ENCODE measurements at places on chromosomes 16 and 17. TPM values are rescaled to one million over a fixed set of nuclear protein-coding genes. Genes with fewer than 3 reads are reported as not detected.

The SMIM36 gene
- not detected for total RNA-seq

The SLC25A39 gene
- 197 TPM for total RNA-seq

The CALB2 gene
- 0.12 TPM for total RNA-seq

The KCTD19 gene
- total RNA-seq = 0.35 TPM

The ABCA6 gene
- not detected for total RNA-seq

The TBC1D3H gene
- not detected for total RNA-seq

The KRTAP4-6 gene
- not detected for total RNA-seq

The UMOD gene
- total RNA-seq = not detected

The KRT15 gene
- 15.6 TPM for total RNA-seq

The NRN1L gene
- total RNA-seq = 0.46 TPM

The ITGA2B gene
- total RNA-seq = 0.14 TPM

The IGFALS gene
- not detected for total RNA-seq

The CCL2 gene
- 4.7 TPM for total RNA-seq

The SLC5A11 gene
- not detected for total RNA-seq

The CRYM gene
- 0.14 TPM for total RNA-seq

The FZD2 gene
- 4.1 TPM for total RNA-seq

The RNU2-1 gene
- total RNA-seq = not detected

The OR1A2 gene
- total RNA-seq = not detected

The KIFC3 gene
- total RNA-seq = 86.0 TPM

The LPO gene
- not detected for total RNA-seq

The KRT20 gene
- total RNA-seq = not detected

The EXOC3L1 gene
- not detected for total RNA-seq

The TMC8 gene
- 1.2 TPM for total RNA-seq

The CPHXL2 gene
- total RNA-seq = not detected

The ACSM2A gene
- total RNA-seq = not detected

The SLC5A2 gene
- total RNA-seq = not detected

The CORO1A gene
- 24.1 TPM for total RNA-seq

The CFDP1 gene
- 52.2 TPM for total RNA-seq

The PABPN1L gene
- not detected for total RNA-seq

The SLC4A1 gene
- total RNA-seq = not detected

The RAP1GAP2 gene
- total RNA-seq = 24.3 TPM

The PPY gene
- total RNA-seq = not detected

The SPN gene
- total RNA-seq = 0.43 TPM

The HAGHL gene
- total RNA-seq = 16.3 TPM

The ERI2 gene
- total RNA-seq = 22.5 TPM

The CPNE2 gene
- total RNA-seq = 50.2 TPM

The GP1BA gene
- total RNA-seq = not detected

The ATP1B2 gene
- not detected for total RNA-seq

The FGF11 gene
- total RNA-seq = 11.5 TPM

The PDILT gene
- total RNA-seq = not detected

The SLC5A10 gene
- not detected for total RNA-seq

The FOXF1 gene
- 0.12 TPM for total RNA-seq

The CX3CL1 gene
- 6.4 TPM for total RNA-seq

The DNAH3 gene
- not detected for total RNA-seq

The TMEM100 gene
- not detected for total RNA-seq

The TIGD7 gene
- total RNA-seq = 1.8 TPM

Measured in epithelial cell of proximal tubule (primary cell).